ENCODE measurements at places on chromosomes 4 and X. TPM values are rescaled to one million over a fixed set of nuclear protein-coding genes. Genes with fewer than 3 reads are reported as not detected.
A peak's percentile ranks its signal among the peaks of the same experiment; 100 is the strongest.

STBD1 gene
- 10.6 TPM for total RNA-seq

DNA sequence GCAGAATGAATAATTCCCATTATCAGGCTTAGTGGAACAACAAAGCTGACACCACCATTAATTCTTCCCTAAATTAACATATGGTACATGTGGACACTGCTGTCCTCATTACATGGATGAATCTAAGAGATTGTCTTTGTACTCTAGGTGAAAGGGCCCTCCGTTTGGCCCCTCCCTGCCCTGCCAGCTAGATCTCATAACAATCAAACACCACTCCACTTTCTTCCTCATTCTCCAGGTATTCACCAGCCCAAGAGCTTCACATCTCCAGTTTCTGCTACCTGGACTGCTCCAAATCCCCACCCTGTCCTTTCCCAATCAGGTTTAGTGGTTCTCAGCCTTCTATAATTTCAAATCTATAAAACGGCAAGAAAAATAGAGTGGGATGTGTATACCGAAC, 3.8 kb downstream of the HSD17B11 start:
- no peak overlapping the region for H3K4me3 ChIP-seq
- peaks cover 5% of the 10 kb centered on the region for H3K4me1 ChIP-seq
- DNase-seq = no peak
- 0 out of 2 replicates have a peak, but pooled peaks cover 3% of the 10 kb centered on the region for H3K36me3 ChIP-seq
- H3K27ac ChIP-seq = no peak overlapping the region

PLXNB3 gene
- 0.03 TPM for total RNA-seq

DNA sequence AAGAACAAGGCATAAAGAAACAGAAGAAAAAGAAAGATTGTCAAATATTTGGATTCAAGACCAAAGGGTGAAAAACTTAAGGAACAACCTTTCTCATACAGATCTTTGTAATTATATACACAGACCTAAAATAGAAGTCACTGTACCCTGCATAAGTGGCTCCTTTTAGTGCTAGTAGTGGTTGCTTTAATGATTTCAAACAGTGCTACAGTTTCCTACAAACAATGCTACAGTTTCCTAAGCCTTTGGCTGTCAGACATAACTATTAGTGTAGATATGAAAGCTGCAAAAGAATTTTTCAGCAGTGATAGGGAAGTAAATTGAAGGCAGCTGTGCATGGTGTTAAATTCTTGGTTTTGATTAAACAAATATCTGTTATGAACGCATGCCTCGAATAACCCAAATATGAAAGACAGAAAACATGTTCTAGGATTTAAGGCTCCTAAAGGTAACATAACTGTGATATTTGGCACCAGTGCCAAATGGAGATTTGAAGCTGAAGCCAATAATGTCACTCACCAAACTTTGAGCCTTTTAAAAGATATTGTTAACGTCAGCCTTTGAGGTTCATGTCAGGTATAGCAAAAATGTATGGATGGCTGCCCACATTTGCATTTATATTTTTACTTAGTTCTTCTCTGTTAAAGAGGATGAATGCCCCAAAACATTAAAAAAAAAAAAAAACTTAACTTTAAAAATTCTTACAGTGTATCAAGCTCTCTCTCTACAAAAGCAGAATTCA, 36.6 kb downstream of the SMARCAD1 start:
- no peak overlapping the region for H3K27ac ChIP-seq
- no peak for DNase-seq
- no peak overlapping the region for H3K4me3 ChIP-seq

- H3K27ac ChIP-seq = no peak overlapping the region
- DNase-seq = no peak
- H3K27me3 ChIP-seq = no peaks in the 10 kb centered on the region
- H3K36me3 ChIP-seq = peaks cover 9% of the 10 kb centered on the region
- no peaks in the 10 kb centered on the region for H3K4me1 ChIP-seq
These were observed 87.5 kb downstream of the EVC start for GRCh38 chr4:5798462-5798861.

GRCh38 chr4:40583850-40584439, 45.7 kb downstream of the RBM47 start:
- no peak overlapping the region for H3K27ac ChIP-seq
- no peak for DNase-seq
- no peaks in the 10 kb centered on the region for H3K36me3 ChIP-seq
- no peaks in the 10 kb centered on the region for H3K27me3 ChIP-seq

LEF1 gene
- total RNA-seq = 55.5 TPM

- H3K27me3 ChIP-seq = no peaks in the 10 kb centered on the region
- peaks cover 21% of the 10 kb centered on the region for H3K4me1 ChIP-seq
- H3K27ac ChIP-seq = no peak overlapping the region
These were observed 47.5 kb downstream of the CCNI start for GRCh38 chr4:77028246-77028645.

- H3K27me3 ChIP-seq = no peaks in the 10 kb centered on the region
- H3K4me1 ChIP-seq = no peaks in the 10 kb centered on the region
- H3K36me3 ChIP-seq = no peaks in the 10 kb centered on the region
- H3K27ac ChIP-seq = no peak overlapping the region
- H3K4me3 ChIP-seq = no peak overlapping the region
These were observed 1290.1 kb downstream of the PCDH7 start for GRCh38 chr4:32010221-32010620.

- DNase-seq = peak; percentile 62
- no peak overlapping the region for H3K4me3 ChIP-seq
- H3K4me1 ChIP-seq = peaks cover 50% of the 10 kb centered on the region
These were observed 98.1 kb upstream of the OTUD4 start for GRCh38 chr4:145278341-145279121.

FRAS1 gene
- total RNA-seq = 0.19 TPM

DNA sequence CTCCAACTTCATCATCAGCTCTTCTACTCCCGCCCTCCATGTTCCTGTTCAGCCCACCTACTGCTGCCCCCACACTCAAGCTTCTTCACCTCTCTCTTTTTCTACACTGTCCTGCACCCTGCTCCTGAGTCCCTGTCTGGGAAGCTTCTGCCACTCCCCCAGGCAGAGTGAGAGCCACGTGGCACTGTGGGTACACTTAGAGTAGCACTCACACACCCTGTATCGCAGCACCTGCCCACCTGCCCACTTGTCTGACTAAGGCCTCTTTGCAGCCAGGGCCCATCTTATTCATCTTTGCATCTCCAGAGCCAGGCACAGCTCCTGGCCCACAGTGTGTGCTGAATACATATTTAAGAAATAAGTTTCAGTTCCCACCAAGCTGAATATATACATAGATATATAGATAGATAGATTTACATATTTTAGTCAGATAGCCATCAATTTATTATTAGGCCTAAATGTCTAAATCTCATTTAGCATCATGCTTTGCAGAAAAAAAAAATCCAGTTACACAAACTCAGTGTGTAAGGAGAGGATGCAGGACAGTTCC, 24.9 kb downstream of the CCDC149 start:
- no peaks in the 10 kb centered on the region for H3K4me1 ChIP-seq
- H3K4me3 ChIP-seq = no peak overlapping the region
- no peak for DNase-seq
- H3K27me3 ChIP-seq = no peaks in the 10 kb centered on the region
- no peak overlapping the region for H3K27ac ChIP-seq
